AML-193 (cell line): ENCODE measurements at places on chromosomes 12 and 14.

DNA sequence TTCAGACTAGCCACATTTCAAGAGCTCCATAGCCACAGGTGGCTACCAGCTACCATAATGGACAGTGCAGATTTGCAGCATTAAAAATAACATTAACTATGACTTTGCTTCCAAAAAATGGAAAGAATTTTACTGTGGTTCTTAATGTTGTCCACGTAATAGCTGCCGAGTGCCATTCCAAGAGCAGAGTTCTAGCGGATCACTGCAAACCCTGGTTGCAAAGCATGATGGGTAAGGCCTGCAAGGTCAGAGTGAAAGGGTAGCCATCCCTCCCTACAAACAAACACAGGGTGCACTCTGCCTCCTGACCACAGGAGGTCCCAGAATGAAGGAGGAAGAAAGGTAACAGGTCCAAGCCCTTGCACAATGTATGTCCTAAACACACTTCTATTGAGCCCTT lies 157.6 kb downstream of the DPF3 start:
- DNase-seq: no peak

DNA sequence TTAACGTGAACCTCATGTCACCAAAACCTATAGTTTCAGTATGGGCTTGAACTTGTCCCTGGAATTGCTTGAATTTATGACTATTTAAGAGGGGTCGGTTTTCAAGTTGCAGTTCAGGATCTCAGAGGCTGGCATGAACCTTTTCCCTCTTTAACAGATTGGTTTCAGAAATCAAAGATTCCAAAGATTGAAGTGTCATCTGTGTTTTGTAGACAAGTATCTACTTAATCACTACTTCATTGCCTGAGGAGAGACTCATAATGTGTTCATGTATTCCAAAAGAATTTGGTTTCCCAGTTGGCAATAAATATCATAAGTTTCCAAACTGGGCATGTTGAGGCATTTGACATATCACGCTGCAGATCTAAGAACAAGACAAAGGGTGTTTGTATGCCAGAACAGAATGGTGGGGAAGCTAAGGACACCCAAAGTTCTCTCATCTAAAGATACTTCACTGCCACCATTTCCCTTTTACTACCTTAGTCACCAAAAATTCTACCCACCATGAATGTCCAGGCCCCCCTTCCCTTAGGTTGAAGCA lies 199.5 kb downstream of the NUAK1 start:
- no peak for DNase-seq

GRCh38 chr14:71783088-71783487 lies 149.1 kb upstream of the RGS6 start:
- no peak for DNase-seq

DNA sequence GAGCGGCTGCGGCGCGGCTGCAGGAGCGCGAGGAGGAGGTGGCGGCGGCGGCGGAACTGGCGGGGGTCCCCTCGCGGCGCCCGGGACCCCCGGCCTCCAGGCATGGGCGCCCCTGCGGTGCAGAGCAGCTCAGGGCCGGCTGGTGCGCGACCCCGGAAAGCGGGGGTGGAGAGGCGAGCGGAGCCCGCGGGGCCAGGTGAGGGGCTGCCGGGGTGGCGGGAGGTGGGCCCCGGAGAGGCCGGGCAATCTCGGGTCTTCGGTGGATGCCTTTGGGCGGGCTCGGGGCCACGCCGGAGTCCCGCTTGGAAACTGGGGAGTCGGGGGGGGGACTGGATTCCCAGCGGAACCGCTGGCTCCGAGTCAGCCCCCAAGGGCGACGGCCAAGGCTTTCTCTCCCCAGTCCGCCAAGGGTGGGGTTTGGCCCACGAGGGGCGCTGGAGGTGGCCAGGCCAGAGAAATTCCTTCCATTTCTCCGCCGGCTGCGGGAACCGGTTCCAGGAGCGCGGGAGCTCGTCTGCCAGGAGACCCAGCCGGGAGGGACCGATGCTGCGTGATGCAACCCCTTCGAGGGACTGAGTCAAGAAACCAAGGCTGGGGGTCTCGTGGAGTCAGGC lies 13.9 kb upstream of the NR4A1 start:
- DNase-seq: no peak

GRCh38 chr12:30100741-30101140 lies 317.0 kb upstream of the TMTC1 start:
- no peak for DNase-seq

DNA sequence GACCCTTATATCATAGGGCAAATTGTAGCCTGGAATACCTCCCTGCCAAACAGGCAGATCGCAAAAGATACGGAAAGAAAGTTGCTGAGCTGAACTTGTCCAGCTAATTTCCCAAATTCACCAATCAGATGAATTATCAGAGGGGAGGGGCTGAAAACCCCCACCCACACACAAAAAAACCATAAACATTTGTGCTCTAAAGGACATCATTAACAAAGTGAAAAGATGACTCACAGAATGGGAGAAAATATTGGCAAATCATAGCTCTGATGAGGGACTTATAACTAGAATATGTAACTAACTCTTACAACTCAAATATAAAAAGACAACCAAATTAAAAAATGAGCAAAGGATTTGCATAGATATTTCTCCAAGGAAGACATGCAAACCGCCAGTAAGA lies 36.3 kb downstream of the PTHLH start:
- DNase-seq: no peak

DNA sequence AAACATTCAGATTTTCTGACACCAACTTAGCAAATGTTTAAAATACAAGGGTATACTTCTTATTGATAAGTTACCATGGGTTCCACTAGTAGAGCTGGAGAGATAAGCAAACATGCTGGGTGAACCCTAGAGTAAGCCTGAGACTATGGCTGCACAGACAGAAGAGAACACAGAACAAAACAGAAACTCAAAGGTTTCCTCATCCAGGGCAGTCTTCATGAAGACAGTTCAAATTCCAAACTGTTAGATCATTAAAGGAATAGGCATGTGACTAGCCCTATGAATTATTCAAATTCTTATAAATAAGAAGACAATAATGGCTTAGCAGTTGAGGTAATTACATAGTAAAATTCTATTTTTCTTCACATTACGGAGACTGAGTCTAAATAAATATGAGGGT lies 28.1 kb downstream of the BTBD7 start:
- DNase-seq: no peak

DNA sequence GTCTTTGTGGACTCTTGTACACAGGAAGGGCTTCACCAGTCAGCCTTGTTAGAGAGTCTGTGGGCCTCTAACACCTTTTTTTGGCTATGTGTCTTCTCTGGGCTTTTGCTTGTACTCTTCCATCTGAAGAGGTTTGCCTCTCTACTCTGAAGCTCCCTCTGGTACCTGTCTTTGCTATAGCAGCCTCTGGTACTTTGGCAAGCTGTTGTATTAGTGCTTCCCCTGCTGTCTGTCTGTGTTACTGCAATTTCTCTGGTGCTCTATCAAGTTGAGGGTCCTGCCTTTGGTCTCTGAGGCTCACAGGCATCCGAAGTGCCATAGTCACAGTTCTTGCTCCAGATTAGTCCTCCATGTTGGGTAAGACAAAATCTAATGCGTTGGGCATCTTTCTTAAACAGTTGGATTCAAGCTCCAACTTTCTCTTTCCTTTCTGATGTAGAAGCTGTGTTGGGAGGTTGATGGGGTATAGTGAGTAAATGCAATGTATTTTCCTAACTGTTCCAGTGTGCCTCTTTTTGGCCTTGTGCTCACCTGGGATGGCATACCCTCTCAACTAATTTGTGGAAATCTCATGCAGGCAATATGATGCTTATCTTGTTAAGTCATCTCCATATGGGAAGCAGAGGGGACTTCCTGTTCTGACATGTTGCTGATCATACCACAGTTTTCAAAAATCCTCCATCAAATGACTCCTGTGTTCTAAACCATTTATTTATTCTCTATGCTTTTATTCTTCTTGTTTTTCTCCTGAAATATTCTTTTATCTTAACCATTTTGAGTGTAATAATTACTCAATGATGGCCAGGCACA lies 88.8 kb downstream of the ATF7IP start:
- DNase-seq: peak; percentile 61

DNA sequence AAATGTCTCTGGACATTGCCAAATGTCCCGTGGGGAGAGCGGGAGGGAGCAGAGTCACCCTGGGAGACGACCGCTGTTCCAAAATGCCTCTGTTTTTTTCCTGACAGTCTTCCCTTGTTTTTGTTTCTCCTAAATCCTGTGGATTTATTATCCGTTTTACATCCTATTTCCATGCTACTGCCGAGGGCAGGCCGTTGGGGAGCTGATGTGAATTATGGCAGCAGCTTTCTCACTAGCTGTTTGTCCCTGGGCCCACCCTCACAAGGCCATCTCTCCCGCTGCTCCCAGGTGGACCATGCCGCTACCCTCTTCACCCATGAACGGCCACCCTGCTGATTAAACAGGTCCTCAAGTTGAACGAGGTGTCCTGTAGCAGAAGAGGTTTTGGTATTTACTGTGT lies 55.2 kb downstream of the FBXL14 start:
- DNase-seq: no peak

DNA sequence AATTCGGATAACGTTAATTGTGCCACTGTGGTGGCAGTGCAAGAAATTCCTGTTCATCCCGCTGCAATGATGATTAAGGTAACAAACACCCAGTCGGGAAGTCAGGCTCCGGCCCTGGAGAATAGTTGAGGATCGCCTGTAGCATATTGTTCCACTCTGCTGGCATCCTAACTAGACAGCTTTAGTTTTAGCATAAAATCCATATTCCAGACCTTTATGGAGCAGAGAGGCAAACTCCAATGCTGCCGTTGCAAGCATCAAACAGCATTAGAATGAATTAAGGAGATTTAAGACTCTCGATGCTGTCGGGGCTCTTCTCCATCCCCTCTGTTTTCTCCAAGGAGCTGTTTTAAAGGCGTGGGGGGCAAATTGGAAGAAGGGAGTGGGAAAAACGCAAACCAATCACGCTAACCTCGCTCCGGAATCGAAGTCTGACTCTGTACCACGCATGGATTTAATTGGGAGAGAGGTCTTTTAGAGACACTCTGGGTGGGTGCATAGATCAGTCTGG lies 660.4 kb downstream of the VRK1 start:
- no peak for DNase-seq

- no peak for DNase-seq
These were observed 60.6 kb downstream of the WNK1 start for GRCh38 chr12:812950-813349.

- DNase-seq: no peak
These were observed at the start of gene APOLD1 for GRCh38 chr12:12784911-12785814. Gene APOLD1 (plus strand): TSS chr12:12785659. CDS start chr12:12785692, 33 bp downstream.

GRCh38 chr12:20472102-20472782 lies 103.9 kb downstream of the PDE3A start:
- DNase-seq: no peak

DNA sequence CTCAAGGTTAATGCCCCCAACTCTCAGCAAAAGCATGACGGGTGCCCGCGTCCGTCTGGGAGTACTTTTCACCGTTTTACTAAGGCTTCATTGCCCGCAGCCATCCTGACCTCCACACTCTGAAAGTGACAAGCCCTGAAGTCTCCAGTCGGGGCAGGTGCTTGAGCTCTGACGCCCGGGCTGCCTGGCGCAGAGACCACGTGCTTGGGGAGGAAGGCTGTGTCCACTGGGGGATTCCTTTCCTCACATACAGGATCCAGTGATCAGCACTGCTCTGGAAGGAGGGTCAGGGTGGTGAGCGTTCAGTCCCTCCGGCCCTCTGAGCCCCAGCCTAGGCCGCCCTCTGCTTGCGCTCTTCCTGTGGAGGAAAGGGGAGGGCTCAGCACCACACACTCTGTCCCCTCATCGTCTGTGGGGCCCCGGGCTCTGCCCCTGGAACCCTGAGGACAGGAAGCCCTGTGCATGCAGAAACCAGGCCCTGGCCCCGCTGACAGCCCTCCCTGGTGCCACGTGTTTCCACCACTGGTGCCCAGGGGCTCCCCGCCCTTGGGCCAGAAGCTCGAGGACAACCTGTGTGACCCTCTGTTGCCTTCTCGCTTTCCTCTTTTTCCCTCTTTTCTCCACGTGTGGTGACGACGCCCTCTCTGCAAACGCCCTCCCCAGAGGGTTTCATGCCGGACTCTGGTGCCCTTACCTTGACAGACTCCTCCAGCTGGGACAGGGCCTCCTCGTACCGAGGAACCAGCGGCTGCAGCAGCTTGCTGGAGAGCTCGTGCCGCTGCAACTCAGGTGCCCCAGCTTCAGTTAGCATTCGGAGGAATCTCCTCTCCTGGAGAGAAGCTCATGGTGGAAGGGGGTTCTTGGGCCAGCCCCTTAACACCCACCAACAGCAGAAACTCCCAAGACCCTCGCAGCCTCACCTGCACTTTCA lies 4.9 kb downstream of the DDX51 start:
- no peak for DNase-seq

- DNase-seq: peak; percentile 43
These were observed 23.0 kb downstream of the OR10P1 start for GRCh38 chr12:55659486-55660385.

GRCh38 chr12:104345234-104346066 lies 41.9 kb downstream of the EID3 start:
- DNase-seq: no peak

- DNase-seq: no peak
These were observed 72.8 kb downstream of the PAPOLA start for GRCh38 chr14:96574633-96575632.

GRCh38 chr12:89988188-89988915 lies 279.7 kb upstream of the ATP2B1 start:
- no peak for DNase-seq

- peak; percentile 89 for DNase-seq
These were observed 206.6 kb downstream of the CACNA1C start for GRCh38 chr12:2259369-2259768.

DNA sequence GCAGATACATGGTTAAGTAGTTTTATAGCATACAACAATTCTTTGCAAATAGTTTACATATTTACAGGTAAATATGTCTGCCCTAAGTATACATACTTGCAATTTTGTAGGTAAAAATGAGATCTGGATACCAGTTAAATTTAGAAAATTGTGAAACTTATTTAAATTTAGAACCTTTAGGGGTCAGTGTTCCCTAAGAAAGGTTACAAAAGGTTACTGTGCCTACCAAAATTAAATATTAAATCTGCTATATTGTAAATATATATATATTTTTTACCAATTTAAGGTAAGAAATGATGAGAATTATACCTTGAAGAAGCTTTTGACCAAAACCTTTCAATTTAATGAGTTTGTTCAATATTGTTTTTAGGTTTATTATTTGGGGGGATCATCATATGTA lies 54.0 kb downstream of the MIPOL1 start:
- no peak for DNase-seq

DNA sequence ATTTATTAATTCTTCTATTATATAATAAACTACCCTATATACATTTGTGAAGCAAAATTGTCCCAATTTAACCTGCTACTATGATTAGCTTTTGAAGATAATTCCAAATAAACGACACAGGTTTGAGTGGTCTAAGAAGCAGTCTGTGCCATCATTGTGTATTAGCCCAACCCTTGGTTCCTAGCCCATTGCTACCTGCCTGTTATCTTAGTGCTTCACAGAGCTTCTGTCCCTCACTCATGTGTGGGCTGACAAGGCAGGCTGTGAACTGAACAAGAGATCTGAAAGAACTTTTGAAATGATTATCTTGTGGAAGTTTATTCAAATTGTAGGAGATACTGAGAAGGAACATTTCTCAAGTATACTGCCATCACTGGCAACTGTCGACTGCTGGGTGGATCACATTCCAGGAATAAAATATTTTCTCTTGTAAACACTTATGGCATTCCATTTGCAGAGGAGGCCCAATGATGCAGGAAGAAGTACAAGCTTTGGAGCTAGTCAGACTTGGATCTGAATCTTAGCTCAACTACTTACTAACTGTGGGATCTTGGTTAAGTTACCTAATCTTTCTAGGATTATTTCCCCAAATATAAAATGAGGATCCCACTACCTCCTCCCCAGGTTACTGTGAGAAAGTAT lies 7.8 kb upstream of the MTERF2 start:
- no peak for DNase-seq
